ENCODE measurements at places on chromosomes 3 and 15.

GRCh38 chr15:60397772-60398445, at the start of gene ANXA2:
ANXA2 (minus strand) TSS chr15:60397986; CDS start chr15:60386075, 11,911 bp downstream.
- DNase-seq, result no peak

- DNase-seq, result no peak
These were observed 4.0 kb downstream of the CCDC9B start for GRCh38 chr15:40336744-40337122.

DNA sequence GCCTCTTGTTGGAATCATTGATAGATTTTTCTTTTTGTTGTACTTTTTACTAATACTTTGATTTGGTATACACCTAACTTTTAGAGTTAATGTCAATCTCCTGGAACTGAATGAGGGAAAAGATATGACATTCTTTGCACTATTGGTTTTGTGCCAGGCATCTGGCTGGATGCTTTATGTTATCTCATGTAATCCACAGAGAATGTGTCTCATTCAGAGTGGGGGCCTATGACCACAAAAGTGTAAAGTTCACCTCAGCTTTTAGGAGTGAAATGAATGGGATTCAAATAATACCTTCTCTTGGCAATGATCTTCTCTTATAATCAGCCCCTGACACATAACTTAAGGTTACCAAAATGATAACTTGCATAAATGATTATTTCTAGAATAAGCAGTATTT, 329.1 kb upstream of the ROPN1 start:
- no peak for DNase-seq

DNA sequence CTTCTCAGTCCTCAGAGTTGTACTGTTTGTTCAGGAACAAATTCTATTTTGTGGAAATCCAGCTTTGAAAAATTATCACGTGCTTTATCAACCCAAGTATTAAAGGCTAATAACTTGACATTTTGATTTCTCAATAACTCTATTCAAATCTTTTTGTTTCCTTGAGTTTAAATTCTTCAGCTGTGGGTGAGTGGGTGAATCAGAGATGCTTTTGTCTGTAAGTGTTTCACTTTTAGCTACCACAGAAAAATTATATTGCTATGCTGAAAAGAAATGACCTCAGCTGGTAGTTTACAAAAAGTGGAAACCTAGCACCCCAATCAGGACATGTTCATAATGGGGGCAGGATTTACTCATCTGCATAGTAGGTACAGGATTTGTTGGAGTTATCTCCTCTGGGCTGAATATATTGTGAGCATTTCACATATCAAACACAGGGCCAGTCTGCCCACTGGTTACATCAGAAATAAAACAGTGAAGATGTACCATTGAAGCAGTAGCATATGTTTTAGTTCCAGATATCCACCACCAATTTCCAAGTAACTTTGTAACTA, 30.5 kb downstream of the MINDY4B start:
- DNase-seq, result no peak

DNA sequence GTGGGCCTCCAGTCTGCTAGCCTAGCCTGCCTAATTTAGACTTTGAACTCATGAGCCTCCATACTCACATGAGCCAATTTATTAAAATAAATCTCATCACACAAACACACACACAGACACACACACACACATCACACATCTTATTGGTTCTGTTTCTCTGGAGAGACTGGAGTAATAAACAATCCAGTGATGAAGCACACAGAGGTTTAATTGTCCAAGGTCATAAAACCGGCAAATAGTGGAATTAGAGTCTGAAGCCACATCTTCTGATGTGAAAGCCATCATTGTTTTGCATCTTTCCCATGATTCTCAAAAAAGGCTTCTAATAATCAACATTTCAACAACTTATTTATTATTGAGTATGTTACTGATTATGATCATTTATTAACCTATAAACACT, 249.4 kb upstream of the KCNH8 start:
- DNase-seq, result no peak

DNA sequence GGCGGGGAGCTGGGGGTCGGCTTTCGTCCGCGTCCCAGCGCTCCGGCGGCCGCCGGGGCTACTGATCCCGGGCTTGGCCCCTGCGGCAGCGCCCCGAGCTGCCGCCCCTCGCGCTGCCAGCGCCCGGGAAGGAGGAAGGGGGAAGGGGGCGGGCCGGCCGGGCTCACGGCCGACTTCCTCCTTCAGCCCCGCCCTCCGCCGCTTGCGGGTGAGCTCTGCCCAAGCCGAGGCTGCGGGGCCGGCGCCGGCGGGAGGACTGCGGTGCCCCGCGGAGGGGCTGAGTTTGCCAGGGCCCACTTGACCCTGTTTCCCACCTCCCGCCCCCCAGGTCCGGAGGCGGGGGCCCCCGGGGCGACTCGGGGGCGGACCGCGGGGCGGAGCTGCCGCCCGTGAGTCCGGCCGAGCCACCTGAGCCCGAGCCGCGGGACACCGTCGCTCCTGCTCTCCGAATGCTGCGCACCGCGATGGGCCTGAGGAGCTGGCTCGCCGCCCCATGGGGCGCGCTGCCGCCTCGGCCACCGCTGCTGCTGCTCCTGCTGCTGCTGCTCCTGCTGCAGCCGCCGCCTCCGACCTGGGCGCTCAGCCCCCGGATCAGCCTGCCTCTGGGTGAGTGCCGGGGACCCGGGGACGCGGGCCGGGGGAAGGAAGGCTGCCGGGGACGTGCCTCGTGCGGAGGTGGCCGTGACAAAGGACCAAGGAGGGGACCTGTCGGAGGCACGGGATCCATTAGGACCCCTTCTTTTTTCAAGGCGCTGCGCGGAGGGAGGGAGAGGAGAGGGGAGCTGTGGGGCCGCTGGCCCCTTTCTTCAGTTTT, at the start of gene SEMA4B:
TSS of gene SEMA4B (plus strand) at position 201 of the 814 bp plus-strand sequence. CDS start at position 450, 249 bp downstream.
- no peak for DNase-seq

DNA sequence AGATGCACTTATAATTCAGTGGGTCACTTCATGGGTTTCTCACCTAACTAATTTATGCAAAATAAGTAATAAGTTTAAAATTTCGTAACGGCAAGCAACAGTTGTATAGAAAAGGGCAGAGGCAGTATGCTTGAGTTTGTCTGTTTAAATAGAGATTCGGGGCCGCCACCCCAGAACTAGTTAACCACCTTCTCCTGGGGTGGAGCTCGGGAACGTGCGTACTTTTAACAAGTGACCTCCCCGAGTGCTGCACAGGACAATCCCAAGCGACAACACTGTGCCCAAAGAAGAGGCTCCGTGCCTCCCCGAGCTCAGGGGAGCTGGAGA, 439 bp downstream of the SSR3 start:
- DNase-seq, result no peak

GRCh38 chr3:152123457-152123856, 145.3 kb upstream of the MBNL1 start:
- no peak for DNase-seq

DNA sequence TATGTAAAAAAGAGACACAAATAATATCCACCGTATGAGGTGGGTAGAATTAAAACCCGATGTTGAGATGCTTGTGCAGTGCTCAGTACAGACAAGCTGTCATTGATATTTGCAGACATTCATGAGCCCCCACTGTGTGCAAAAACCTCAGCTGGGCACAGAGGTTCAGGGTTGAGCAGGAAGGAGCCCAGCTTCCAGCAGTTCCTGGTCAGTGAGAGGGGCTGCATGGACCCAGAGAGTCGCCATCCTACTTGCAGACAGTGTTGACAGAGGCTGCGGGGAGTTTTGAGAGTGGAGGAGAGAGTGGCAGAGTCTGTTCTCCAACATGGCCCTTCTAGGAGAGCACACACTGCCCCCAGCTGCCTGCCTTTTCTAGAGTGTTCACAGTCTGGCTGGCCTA, 6.1 kb upstream of the LTF start:
- no peak for DNase-seq

DNA sequence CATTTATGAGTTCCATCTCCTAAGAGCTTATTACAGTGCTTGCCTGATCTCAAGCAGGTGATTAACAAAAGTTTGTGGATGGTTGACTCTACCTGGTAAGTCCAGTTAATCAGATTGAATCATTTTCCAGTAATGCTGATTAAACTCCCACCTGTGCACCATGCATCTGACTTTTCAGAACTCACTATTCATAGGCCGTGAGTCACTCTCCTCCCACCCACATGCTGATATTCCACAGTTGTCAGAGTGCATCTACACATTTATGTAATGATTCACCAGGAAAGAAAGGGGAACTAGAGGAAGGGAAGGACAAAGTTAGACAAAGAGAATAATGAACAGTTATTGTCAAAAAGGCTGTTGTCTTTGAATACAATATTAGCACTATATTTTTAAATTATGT, 106.2 kb upstream of the UBE3A start:
- DNase-seq, result no peak
